DMS 273 treated with DMSO at 0.1 percent for 48 hours (cell line): ENCODE measurements at places on chromosomes 16 and 17.

- no peak for DNase-seq
Observed at GRCh38 chr17:49845321-49845720, 2.5 kb downstream of the TAC4 start.

GRCh38 chr17:49580981-49581647 lies 5.4 kb downstream of the NXPH3 start:
- DNase-seq = no peak

DNA sequence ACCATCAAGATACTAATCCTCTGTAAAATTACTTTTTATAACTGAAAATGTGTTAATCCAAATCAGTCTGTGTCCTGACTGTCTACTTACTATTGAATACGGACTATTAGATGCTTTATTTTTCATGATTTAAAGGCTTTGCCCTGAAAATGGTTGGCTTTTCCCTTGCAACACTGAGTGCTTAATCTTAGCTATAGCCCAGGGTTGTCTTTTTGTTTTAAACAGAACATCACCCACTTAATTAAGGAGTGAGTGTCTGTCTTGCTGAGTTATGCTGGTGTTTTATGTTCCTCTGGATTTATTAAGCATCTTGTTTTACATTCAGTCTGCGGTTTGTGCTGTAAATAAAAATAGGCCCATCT lies 11.0 kb downstream of the FTO start:
- no peak for DNase-seq

DNA sequence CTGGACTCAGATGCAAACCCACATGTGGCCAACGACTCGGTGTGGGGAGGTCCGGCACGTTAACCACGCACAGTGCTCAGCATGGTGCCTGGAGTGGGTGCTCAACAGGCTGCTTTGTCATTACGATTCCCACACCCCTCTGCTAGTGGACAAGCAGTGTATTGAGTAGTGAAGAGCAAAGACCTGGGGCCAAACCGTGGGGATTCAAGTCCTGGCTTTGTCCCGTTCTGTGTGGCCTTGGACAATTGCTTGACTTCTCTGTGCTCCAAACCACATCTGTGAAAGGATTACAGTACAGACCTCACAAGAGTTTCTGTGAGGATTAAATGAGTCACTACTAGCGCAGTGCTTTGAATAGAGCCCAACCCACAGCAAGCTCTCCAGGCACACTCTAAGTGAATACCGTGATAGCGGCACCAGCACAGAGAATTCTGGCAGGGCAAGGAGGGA lies 33.8 kb downstream of the TRPV2 start:
- no peak for DNase-seq

- no peak for DNase-seq
Observed at GRCh38 chr16:69443927-69444631, 19.7 kb downstream of the CYB5B start.

DNA sequence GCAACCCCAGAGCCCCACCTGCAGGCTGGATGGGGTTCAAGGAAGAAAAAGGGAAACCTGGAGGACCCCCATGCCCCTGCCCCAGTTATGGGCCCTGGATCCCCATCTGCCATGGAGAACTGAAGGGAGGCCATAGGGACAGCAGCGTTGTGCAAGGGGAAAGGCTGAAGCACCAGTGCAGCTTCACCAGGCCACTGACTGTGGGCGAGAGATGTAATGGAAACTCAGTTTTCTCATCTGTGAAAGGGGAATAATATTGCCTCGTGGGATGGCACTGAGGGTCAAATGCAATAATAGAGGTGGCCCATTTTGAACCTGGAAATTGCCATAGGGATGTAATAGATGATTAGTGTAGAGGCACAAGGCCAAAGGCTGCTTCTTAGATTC lies 9.9 kb upstream of the TSPOAP1 start:
- DNase-seq = no peak

GRCh38 chr16:70432723-70433457 lies 6.0 kb downstream of the ST3GAL2 start:
- DNase-seq = peak; percentile 54

GRCh38 chr17:74234486-74234885 lies 21.1 kb downstream of the TTYH2 start:
- no peak for DNase-seq

DNA sequence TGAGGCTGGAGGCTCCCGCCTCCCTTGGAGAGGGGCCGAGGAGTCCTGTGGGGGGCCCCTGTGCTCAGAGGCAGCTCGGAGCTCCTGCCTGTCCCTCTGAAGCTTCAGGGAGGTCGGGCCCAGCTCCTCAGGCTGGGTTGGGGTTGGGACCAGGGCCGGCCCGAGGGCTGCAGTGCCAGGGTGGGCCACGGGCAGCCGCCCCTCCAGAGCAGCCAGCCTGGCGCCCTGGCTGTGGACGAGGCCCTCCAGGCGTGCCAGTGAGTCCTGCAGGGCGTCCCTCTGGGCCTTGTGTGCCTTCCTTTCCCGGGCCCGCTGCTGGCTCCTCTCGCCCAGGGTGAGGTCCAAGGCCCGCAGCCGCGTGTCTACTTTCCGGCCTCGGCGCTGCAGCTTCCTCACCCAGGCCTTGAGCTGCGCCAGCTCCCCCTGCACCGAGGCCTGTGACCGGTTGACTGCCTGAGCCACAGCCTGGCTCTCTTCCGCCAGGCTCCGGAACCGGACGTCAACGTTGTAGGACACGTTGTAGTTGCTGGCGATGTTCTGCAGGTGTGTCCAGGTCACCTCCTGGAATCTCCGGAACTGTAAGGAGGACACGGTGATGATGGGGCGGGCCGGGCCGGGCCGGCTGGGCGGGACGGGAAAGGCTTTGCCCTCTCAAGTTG lies 1.2 kb downstream of the PTX4 start:
- DNase-seq = no peak

- no peak for DNase-seq
Observed at GRCh38 chr17:55453839-55454557, 32.4 kb upstream of the MMD start.
